ENCODE measurements at places on chromosomes 11 and 22.
A peak's percentile ranks its signal among the peaks of the same experiment; 100 is the strongest.

DNA sequence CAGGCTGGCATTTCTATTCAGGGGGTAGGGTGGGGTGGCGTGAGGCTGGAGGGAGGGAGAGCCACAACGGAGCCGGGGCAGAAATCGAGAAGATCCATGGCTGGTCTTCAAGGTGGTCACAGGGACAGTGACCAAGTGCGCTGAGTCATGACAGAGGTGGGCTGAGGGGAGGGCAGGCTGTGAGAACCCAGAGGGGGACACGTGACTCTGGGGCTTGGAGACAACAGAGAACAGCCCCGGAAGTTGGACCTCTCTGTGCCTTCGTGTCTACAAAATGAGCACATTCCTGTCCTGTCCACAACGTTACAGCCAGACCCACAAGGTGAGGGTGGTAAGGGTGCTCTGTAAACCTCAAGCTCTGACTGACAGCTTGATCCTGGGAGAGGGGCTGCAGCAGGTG lies 35.1 kb upstream of the ARFGAP3 start:
- DNase-seq: no peak

- DNase-seq: no peak
These were observed 3.6 kb downstream of the CLCF1 start for GRCh38 chr11:67369801-67370284.

GRCh38 chr11:113896156-113896879 lies 8.3 kb upstream of the HTR3B start:
- peak; percentile 12 for DNase-seq

DNA sequence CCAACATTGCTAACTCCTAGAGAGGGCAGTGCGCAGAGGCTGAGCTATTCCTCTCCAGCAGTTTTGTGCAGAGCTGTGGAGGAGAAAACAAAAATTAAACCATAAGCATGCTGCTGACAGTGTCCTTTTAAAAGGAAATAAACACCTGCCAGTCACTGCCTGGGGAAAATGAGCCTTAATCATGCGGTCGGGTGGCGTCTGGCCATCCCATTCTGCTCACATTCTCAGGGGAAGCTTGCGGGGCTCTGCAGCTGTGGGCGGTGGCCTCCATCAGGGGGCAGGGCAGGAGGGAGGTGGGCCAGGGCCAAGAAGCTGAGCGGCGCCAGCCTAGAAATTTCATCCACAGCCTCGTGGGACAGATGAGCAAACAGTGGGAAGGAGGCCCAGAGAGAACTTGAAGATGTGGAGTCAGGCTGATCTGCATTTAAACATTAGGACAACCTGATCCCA lies 71.0 kb upstream of the TP53I11 start:
- no peak for DNase-seq

GRCh38 chr11:80144897-80145594 lies 704.2 kb upstream of the TENM4 start:
- DNase-seq: no peak

GRCh38 chr22:25802018-25802417 lies 60.0 kb downstream of the MYO18B start:
- no peak for DNase-seq

DNA sequence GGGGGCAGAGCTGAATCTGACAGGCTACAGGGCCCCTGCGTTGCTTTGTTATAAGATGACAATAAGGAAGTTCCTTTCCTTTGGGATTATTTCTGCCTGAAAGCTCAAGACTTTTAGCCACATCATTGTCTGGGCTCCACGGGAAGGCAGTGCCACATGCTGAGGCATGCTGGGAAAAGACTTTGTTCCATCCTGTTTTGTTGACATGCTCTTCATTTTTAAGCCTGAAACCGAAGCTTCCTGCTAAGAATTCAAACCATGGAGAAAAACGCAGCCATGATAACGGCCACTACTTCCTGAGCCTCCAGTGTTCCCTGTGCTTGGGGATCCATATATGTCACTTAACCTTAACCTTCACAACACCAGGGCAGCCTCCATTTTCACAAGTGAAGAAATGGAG lies 5.5 kb upstream of the TCF20 start:
- DNase-seq: no peak

GRCh38 chr11:96554236-96554820 lies 164.5 kb downstream of the JRKL start:
- no peak for DNase-seq

- DNase-seq: no peak
These were observed 455.7 kb downstream of the RAB38 start for GRCh38 chr11:87719326-87720073.

DNA sequence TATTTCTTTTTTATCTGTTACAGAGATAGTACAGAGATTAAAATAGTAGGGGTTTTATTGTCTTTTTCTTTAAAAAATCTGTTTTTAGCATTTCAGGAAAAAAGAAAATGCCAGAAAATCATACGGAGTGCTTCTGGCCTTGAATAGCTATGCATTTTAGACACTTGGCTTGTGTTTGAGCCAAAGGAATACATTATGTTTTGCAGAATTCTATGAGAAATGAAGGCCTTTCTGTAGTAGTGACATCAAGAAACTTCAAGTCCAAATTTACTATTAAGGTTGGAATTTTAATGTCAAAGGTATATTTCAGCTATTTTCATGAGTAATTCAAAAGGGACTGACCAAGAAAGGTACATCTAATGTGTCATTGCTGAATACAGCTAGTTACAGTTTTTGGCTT lies 56.3 kb upstream of the DDI1 start:
- no peak for DNase-seq

- DNase-seq: no peak
These were observed 335.0 kb downstream of the CADM1 start for GRCh38 chr11:115169251-115169650.

DNA sequence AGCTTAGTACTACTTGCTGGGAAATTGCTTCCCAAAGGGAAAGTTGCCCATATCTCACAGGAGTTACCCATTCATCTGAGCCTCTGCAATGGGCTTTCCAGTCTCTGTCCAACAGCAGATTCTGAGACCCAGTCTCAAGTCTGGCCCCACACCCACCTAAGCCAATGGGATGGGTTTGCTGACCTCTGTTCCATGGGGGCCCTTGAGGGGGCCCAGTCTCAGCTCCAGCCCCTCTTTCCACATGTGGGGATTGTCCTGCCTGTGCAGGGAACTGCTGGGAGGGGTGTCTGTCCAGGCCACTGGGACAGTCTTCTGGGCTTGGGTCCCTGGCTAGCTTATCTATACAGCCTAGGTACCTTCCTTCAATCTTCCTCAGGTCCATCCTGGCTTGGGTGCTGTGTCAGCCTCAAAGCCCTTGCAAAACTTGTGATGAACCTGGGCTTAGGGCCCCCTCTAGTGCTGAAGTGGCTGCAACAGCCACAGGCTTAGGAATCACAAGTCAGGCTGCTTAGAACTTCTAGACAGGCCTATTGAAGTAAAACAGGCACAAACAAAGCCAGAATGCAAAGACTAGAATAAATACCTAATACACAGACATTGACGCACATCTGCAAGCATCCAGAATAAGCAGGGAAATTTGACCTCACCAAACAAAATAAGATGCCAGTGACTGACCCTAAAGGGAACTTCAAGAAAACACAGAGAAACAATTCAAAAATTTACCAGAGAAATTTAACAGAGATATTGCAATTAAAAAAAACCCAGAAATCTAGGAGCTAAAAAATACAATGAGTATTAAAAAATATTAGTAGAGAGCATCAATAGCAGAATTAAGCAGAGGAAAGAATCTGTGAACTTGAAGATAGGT lies 11.7 kb upstream of the PATL1 start:
- peak; percentile 66 for DNase-seq

GRCh38 chr22:45341498-45341897 lies 31.8 kb downstream of the FAM118A start:
- no peak for DNase-seq

GRCh38 chr11:128686745-128687177 lies 7.1 kb upstream of the FLI1 start:
- no peak for DNase-seq

DNA sequence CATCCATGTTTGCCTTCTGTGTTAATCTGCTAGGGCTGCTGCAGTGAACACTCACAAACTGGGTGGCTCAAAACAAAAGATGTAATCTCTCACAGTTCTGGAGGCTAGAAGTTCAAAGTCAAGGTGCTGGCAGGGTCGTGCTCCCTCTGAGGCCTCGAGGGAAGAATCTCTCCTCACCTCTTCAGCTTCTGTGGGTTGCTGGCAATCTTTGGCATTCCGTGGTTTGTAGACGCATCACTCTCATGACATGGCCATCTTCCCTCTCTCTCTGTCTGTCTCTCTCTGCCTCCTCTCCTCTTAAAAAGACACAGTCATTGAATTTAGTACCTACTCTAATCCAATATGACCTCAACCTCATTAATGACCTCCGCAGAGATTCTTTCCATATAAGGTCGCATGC lies 78.8 kb downstream of the TSPAN18 start:
- no peak for DNase-seq

- DNase-seq: no peak
These were observed 405.5 kb downstream of the MIAT start for GRCh38 chr22:27062910-27063309.

DNA sequence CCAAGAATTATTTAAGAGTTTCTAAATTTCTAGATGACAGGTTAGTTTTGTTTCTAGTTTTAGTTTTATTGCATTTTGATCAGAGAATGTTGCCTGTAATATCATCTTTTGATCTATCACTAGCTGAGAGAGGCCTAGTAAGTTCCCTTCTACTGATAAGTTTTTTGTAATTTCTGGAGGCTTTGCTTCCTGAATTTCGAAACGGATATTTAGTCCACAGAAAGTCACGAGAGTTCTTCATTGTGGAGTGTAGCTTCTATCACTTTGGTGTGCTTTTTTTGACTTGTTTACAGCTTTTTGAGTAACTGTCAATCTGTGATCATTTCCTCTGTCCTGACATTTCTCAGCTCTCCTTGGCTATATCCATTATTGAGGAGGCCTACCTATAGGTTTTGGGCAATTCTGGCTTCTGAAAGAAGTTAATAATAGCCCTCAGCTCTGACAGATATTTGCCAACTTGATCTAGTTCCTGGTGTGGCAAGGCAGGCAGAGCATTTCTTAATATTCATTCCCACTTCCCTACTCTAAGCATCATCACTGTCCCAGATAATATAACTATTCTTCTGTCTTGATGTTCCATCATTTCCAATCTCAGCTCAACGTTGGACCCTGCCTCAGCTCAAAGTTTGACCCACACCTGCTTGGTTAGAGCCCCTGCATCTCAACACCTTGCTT lies 171.3 kb downstream of the BLID start:
- DNase-seq: no peak

DNA sequence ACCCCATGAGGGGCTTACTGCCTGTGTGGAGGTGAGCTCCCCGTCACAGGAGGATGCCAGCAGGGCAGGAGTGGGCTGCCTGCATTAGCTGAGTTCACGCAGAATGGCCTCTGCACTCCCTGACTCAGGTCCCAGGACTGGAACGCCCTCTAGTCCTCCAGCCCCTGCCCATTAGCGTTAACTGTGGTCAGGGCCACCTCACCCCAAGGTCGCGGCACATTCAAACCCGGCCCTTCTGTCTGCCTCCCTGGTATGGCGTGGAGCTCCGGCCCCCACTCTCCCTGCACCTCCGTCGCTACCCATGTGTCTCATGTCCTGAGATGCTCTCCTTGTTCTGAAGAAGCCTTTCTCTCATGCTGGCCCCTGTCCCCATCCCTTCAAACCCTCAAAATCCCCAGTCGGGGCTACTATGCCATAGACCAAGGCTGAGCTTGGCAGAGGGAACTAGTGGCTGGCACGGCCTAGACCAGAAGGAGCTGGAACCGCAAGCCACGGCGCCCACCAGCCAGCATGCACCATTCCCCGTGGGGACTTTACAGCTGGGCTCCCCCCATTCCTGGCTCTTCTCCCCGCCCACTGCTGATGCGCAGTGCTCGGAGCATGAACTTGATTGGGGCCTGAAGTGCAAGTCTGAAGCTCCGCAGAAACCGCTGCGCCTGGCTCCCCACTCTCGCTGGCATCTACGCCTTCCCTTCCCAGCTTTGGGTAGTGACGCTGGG lies 79.5 kb upstream of the RTL6 start:
- DNase-seq: no peak

DNA sequence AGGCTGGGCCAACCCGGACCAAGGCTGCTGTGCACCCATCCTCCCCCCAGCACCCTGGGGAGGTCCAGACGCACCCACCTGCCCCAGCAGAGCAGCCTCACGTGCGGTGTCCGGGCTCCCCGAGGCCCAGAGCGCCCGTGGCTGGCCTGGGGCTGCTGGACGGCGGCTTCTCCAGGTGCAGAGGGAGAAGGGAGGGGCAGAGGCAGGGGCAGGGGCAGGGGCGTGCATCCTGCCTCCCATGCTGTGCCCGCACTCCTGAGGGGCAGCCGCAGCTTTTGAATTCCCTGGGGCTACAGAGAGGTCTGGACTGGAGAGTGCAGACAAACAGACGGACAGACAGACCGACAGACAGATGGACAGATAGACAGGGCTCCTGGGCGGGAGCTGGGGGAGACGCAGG lies 83.6 kb upstream of the PRR5 start:
- no peak for DNase-seq

- no peak for DNase-seq
These were observed 28.8 kb downstream of the IGLL5 start for GRCh38 chr22:22916215-22916951.

- no peak for DNase-seq
These were observed 28.3 kb upstream of the MS4A6A start for GRCh38 chr11:60211206-60211605.

- no peak for DNase-seq
These were observed 56.1 kb downstream of the IGLL5 start for GRCh38 chr22:22943521-22944267.

DNA sequence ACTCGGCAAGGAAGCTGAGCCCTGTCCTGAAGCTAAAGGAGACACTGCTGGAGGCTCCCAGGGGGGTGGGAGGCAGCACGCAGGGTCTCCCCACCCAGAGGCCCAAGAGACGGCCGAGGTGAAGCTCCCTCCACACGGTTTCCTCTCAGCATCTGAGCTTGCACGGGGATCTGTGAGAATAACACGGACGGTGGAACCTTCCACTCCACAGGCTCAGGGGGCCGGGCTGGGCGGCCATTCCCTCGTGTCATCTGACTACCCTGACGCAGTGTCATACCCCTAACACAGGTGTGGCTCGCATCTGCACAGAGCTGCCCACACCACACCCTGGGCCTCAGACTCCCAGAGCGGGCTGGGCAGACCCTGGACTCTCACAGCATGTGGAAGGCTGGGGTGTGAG lies 409.7 kb downstream of the SHANK2 start:
- DNase-seq: no peak

GRCh38 chr11:7321473-7322450 lies 70.1 kb downstream of the SYT9 start:
- DNase-seq: no peak

DNA sequence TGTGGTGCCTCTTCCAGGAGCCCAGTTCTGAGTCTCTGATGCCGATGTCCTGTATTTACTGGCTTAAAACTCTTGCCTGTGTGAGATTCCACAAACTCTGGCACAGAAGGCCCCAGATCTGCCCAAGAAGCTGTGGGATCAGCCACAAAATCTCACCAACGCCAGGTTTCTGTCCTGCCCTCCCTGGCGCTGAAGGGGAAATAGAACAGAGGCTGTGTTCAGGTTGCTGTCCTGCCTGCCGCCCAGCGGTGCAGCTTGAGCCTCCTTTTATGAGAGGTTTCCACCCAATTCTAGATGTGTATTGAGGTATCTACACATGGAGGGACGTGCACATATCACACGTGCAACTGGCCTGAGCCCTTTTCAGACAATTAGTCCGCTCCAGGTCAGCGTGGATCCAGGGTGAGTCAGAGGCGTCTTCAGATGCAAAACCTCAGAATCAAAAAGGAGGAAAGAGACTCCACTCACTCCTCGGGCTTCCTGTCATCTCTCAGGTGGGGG lies 2.2 kb downstream of the TMEM80 start:
- DNase-seq: no peak
